ENCODE measurements at places on chromosomes 1 and 21. TPM values are rescaled to one million over a fixed set of nuclear protein-coding genes. Genes with fewer than 3 reads are reported as not detected.

The PTPRC gene
- not detected for total RNA-seq

The OR14A2 gene
- not detected for total RNA-seq

The NEXN gene
- total RNA-seq = 6.8 TPM

The SLC44A3 gene
- 1.6 TPM for total RNA-seq

The ARHGAP29 gene
- 20.2 TPM for total RNA-seq

The SHISA4 gene
- total RNA-seq = 14.5 TPM

The LRRC39 gene
- total RNA-seq = 0.15 TPM

All from A549 treated with DMSO at 1 μM for 4 hours (cell line).